ENCODE measurements at places on chromosomes 16 and 17. TPM values are rescaled to one million over a fixed set of nuclear protein-coding genes. Genes with fewer than 3 reads are reported as not detected.

DNA sequence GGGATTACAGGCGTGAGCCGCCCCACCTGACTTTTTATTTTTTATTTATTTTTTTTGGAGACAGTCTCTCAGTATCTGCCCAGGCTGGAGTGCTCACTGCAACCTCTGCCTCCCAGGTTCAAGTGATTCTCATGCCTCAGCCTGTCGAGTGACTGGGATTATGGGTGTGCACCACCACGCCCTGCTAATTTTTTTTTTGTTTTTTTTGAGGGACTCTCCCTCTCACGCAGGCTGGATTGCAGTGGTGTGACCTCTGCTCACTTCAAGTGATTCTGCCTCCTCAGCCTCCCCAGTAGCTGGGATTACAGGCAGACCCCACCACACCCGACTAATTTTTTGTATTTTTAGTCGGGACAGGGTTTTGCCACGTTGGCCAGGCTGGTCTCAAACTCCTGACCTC, 7.7 kb downstream of the ZNF207 start:
- H3K4me1 ChIP-seq, result peaks cover 4% of the 10 kb centered on the region
- DNase-seq, result no peak
- no peak overlapping the region for H3K27ac ChIP-seq
- no peak overlapping the region for H3K4me3 ChIP-seq
- H3K36me3 ChIP-seq, result peaks cover 17% of the 10 kb centered on the region
- no peaks in the 10 kb centered on the region for H3K27me3 ChIP-seq

- no peaks in the 10 kb centered on the region for H3K36me3 ChIP-seq
- H3K4me1 ChIP-seq, result peaks cover 4% of the 10 kb centered on the region
- no peak for DNase-seq
- H3K27ac ChIP-seq, result no peak overlapping the region
- H3K27me3 ChIP-seq, result no peaks in the 10 kb centered on the region
Measured at GRCh38 chr17:77892469-77893143, 65.9 kb upstream of the TNRC6C start.

- H3K27me3 ChIP-seq, result no peaks in the 10 kb centered on the region
- H3K4me1 ChIP-seq, result no peaks in the 10 kb centered on the region
- DNase-seq, result no peak
Measured at GRCh38 chr17:72097144-72097543, 23.7 kb upstream of the SOX9 start.

- no peak overlapping the region for H3K4me3 ChIP-seq
- H3K4me1 ChIP-seq, result no peaks in the 10 kb centered on the region
- H3K27me3 ChIP-seq, result no peaks in the 10 kb centered on the region
- no peak overlapping the region for H3K27ac ChIP-seq
- no peaks in the 10 kb centered on the region for H3K36me3 ChIP-seq
- DNase-seq, result no peak
Measured at GRCh38 chr16:48011878-48012658, 143.7 kb downstream of the ABCC12 start.

GRCh38 chr17:61770043-61770442, 93.3 kb downstream of the BRIP1 start:
- H3K27me3 ChIP-seq, result no peaks in the 10 kb centered on the region
- no peaks in the 10 kb centered on the region for H3K4me1 ChIP-seq
- no peak overlapping the region for H3K27ac ChIP-seq
- no peak for DNase-seq
- H3K4me3 ChIP-seq, result no peak overlapping the region

GRCh38 chr16:67248401-67249177, at the start of gene SLC9A5:
Gene SLC9A5, plus strand, starts transcription at chr16:67248979. Its CDS starts 36 bp downstream, at chr16:67249015.
- H3K4me1 ChIP-seq, result peaks cover 5% of the 10 kb centered on the region
- no peak within 1 kb of the TSS for H3K27ac ChIP-seq
- peak within 1 kb of the TSS; percentile 21 for H3K4me3 ChIP-seq
- DNase-seq, result peak; percentile 43

GRCh38 chr17:34252444-34253138, 2.5 kb upstream of the CCL2 start:
- H3K4me3 ChIP-seq, result no peak overlapping the region
- DNase-seq, result peak; percentile 12
- peak overlapping the region; percentile 88 for H3K27ac ChIP-seq

DNA sequence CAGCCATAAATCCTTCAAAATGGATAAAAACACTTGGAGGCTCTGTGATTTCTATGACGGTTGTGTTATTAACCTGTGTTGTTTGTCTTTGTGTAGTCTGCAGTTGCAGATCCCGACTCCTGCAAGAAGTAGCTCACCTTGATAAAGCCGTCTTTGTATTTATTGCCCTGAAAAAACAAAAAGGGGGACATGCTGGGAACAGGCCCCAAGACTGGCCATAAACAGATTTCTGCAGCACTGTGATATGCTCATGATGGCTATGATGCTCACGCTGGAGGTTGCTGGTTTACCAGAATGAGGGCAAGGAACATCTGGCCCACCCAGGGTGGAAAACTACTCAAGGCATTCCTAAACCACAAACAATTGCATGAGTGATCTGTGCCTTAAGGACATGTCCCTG, 71.0 kb downstream of the LGALS9 start:
- H3K36me3 ChIP-seq, result no peaks in the 10 kb centered on the region
- no peak overlapping the region for H3K4me3 ChIP-seq
- DNase-seq, result no peak
- H3K27ac ChIP-seq, result no peak overlapping the region
- no peaks in the 10 kb centered on the region for H3K4me1 ChIP-seq

GRCh38 chr16:3020604-3021448, 658 bp downstream of the TNFRSF12A start:
- peak; percentile 79 for DNase-seq
- H3K27ac ChIP-seq, result peak overlapping the region; percentile 99
- H3K27me3 ChIP-seq, result peaks cover 10% of the 10 kb centered on the region
- H3K4me1 ChIP-seq, result peaks cover 17% of the 10 kb centered on the region
- peak overlapping the region; percentile 82 for H3K4me3 ChIP-seq

DNA sequence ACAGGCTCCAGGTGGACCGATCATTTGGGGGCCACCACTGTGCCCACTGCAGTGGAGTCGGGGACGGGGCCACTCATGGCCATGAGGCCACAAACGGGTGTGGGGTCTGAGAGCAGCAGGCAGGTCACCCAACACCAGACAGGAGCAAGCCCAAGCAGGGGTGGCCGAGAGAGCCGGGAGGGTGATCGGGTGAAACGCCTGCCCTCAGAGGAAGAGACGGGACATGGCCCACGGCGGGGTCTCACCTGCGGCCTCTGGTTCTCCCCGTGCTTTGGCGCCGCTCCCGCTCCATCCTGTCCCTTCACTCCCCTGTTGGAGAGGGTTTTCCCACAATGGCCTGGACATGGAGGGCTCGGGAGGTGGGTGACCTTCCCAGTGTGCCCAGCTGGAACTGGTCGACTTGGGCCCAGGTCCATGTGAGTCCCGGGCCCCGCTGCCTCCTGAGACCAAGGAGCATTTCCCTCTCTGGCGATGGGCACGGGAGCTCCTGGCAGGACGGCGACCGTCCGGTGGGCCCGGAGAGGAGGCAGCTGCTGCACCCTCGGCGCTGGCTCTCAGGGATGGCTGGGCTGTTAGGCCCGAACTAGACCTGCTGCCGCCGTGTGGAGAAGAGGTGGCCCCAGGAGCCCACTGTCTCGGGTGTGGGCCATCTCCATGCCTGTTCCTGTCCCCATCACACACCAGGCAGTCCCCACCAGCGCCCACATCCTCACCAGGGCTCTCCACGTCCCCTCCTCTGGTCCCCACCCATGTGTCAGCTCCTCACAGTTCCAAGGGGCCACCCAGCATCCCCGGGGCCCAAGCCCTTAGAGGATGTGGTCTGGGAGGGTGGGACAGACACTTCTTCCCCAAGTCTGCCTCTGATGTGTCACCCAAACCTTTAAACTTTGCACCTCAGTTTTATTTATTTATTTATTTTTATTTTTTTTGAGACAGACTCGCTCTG, 13.4 kb upstream of the BAHCC1 start:
- no peak overlapping the region for H3K4me3 ChIP-seq
- DNase-seq, result no peak
- H3K4me1 ChIP-seq, result peaks cover 18% of the 10 kb centered on the region
- H3K27me3 ChIP-seq, result no peaks in the 10 kb centered on the region
- no peak overlapping the region for H3K27ac ChIP-seq
- no peaks in the 10 kb centered on the region for H3K36me3 ChIP-seq

DNA sequence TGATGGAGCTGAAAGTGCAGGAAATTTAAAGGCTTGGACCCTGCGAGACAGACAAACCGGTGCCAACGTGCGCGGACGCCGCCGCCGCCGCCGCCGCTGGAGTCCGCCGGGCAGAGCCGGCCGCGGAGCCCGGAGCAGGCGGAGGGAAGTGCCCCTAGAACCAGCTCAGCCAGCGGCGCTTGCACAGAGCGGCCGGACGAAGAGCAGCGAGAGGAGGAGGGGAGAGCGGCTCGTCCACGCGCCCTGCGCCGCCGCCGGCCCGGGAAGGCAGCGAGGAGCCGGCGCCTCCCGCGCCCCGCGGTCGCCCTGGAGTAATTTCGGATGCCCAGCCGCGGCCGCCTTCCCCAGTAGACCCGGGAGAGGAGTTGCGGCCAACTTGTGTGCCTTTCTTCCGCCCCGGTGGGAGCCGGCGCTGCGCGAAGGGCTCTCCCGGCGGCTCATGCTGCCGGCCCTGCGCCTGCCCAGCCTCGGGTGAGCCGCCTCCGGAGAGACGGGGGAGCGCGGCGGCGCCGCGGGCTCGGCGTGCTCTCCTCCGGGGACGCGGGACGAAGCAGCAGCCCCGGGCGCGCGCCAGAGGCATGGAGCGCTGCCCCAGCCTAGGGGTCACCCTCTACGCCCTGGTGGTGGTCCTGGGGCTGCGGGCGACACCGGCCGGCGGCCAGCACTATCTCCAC, at the start of gene NOG:
NOG (plus strand) TSS at position 54 of the 674 bp plus-strand sequence; CDS start at position 579, 525 bp downstream.
- peak within 1 kb of the TSS; percentile 42 for H3K4me3 ChIP-seq
- no peaks in the 10 kb centered on the region for H3K4me1 ChIP-seq
- H3K27me3 ChIP-seq, result peaks cover 70% of the 10 kb centered on the region
- DNase-seq, result peak; percentile 62

GRCh38 chr17:59292174-59292523, 39.3 kb upstream of the YPEL2 start:
- no peaks in the 10 kb centered on the region for H3K4me1 ChIP-seq
- no peaks in the 10 kb centered on the region for H3K27me3 ChIP-seq
- H3K27ac ChIP-seq, result no peak overlapping the region
- DNase-seq, result no peak

GRCh38 chr17:17305281-17305801, 2.2 kb downstream of the NT5M start:
- H3K27me3 ChIP-seq, result no peaks in the 10 kb centered on the region
- peak overlapping the region; percentile 28 for H3K27ac ChIP-seq
- H3K4me1 ChIP-seq, result peaks cover 13% of the 10 kb centered on the region
- DNase-seq, result no peak

DNA sequence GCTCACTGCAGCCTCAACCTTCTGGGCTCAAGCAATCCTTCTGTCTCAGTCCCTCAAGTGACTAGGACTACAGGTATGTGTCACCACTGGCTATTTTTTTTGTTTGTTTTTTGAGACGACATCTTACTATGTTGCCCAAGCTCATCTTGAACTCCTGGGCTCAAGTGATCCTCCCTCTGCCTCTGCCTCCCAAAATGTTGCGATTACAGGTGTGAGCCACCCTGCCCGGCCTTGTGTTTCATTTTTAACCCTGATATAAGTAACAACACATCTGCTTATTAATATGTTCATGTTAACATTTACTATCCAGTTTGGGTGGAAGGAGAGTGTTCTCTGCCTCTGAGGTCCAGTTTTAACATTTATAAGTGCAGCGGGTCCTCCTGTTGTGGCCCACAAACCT, 3.1 kb downstream of the FAM20A start:
- no peak overlapping the region for H3K4me3 ChIP-seq
- peaks cover 3% of the 10 kb centered on the region for H3K27me3 ChIP-seq
- peak overlapping the region; percentile 47 for H3K27ac ChIP-seq
- no peaks in the 10 kb centered on the region for H3K36me3 ChIP-seq
- H3K4me1 ChIP-seq, result peaks cover 5% of the 10 kb centered on the region

GRCh38 chr17:81287741-81288430, 7.2 kb downstream of the SLC38A10 start:
- H3K36me3 ChIP-seq, result peaks cover 85% of the 10 kb centered on the region
- peaks cover 5% of the 10 kb centered on the region for H3K4me1 ChIP-seq
- H3K27ac ChIP-seq, result no peak overlapping the region
- H3K27me3 ChIP-seq, result no peaks in the 10 kb centered on the region
- DNase-seq, result no peak

DNA sequence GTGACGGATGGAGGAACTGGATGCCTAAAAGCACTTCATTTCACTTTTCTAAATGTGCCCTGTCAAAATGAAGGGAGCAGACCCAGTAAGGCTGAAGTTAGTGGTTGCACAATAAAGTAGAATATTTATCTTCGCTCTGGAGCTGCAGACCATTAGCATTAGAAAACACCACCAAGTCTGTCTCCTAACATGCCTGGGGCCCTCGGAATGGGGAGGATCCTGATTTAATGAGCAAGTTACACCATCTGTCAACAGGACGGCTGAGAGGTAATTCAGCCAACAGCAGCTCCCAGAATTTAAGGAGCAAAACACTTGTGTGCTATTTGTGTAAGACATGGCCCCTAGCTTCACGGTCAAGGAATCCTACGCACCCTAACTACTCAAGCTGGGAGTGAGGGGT, 22.3 kb downstream of the CA10 start:
- H3K27me3 ChIP-seq, result no peaks in the 10 kb centered on the region
- H3K36me3 ChIP-seq, result no peaks in the 10 kb centered on the region
- no peak overlapping the region for H3K27ac ChIP-seq
- H3K4me1 ChIP-seq, result no peaks in the 10 kb centered on the region

DNA sequence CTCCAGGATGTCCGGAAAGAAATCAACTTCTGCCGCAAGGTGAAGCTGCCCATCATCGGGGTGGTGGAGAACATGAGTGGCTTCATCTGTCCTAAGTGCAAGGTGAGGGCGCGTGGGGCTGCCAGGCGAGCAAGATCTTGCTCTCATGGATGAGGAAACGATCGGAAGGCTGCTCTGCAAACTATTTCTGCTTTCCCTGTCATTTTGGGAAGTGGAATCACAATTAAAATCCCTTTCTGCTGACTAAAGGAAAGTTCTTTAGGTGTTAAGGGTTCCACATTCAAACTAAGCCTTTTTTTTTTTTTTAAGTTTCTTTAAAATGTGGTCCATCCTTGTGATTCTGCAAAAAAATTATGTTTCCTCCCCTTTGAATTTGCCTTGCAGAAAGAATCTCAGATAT, 17.7 kb downstream of the NUBP1 start:
- H3K4me3 ChIP-seq, result no peak overlapping the region
- no peak for DNase-seq
- no peaks in the 10 kb centered on the region for H3K27me3 ChIP-seq
- no peak overlapping the region for H3K27ac ChIP-seq

Gene PERCC1
- not detected for polyA plus RNA-seq

Gene ATP5PD
- 494 TPM for polyA plus RNA-seq

Gene ZNF778
- polyA plus RNA-seq, result 3.2 TPM

Gene DLG4
- polyA plus RNA-seq, result 0.67 TPM

Gene CRYM
- polyA plus RNA-seq, result 1.6 TPM

Gene SSTR5
- not detected for polyA plus RNA-seq

Gene CA4
- not detected for polyA plus RNA-seq

Gene NAGPA
- polyA plus RNA-seq, result 13.2 TPM

Gene CD300E
- polyA plus RNA-seq, result not detected
